Osteocyte (in vitro differentiated cells): ENCODE measurements at places on chromosomes 3 and 15. TPM values are rescaled to one million over a fixed set of nuclear protein-coding genes. Genes with fewer than 3 reads are reported as not detected.
A peak's percentile ranks its signal among the peaks of the same experiment; 100 is the strongest.

GOLGA8H gene
- total RNA-seq, result 0.89 and 1.3 TPM in 2 replicates

UNC13C gene
- total RNA-seq, result 0.13 TPM in 1 of 2 replicates, not detected in the other

GRCh38 chr3:47870702-47871260 lies 67.8 kb downstream of the DHX30 start:
- DNase-seq, result no peak
- peak overlapping the region; percentile 23 for H3K27ac ChIP-seq
- H3K36me3 ChIP-seq, result peaks cover 43% of the 10 kb centered on the region
- H3K27me3 ChIP-seq, result no peaks in the 10 kb centered on the region
- H3K4me1 ChIP-seq, result no peaks in the 10 kb centered on the region

- peaks cover 7% of the 10 kb centered on the region for H3K4me1 ChIP-seq
- no peak for DNase-seq
Measured at GRCh38 chr3:17510265-17510664, 232.2 kb downstream of the TBC1D5 start.

DNA sequence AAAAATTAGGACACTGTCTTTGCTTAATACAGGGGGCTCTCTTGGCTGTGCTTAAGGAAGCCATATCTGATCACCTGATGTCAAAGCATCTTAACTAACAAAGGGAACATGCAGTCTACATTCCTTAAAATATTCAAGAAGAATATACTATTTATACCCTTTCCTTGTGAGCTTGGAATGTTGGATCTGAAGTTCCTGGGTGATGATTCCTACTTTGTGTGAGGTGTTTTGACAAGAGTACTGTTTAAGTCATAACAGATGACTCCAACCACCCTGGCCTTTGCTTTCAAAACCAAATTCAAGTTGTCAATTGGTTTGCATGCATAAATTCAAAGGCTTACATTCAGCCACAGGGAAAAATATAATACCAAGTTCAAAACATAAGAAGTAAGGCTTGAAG lies 862.7 kb upstream of the SEMA6D start:
- no peaks in the 10 kb centered on the region for H3K27me3 ChIP-seq
- H3K4me3 ChIP-seq, result no peak overlapping the region
- no peaks in the 10 kb centered on the region for H3K36me3 ChIP-seq
- no peak for DNase-seq
- no peaks in the 10 kb centered on the region for H3K4me1 ChIP-seq

GRCh38 chr3:42701371-42702065 lies 1.1 kb downstream of the HHATL start:
- H3K4me3 ChIP-seq, result no peak overlapping the region
- H3K36me3 ChIP-seq, result no peaks in the 10 kb centered on the region
- H3K4me1 ChIP-seq, result no peaks in the 10 kb centered on the region
- no peak overlapping the region for H3K27ac ChIP-seq
- DNase-seq, result peak; percentile 85

GOLGA8O gene
- 2.4 and 2.5 TPM in 2 replicates for total RNA-seq

C2CD4B gene
- total RNA-seq, result not detected in 2 replicates

DNA sequence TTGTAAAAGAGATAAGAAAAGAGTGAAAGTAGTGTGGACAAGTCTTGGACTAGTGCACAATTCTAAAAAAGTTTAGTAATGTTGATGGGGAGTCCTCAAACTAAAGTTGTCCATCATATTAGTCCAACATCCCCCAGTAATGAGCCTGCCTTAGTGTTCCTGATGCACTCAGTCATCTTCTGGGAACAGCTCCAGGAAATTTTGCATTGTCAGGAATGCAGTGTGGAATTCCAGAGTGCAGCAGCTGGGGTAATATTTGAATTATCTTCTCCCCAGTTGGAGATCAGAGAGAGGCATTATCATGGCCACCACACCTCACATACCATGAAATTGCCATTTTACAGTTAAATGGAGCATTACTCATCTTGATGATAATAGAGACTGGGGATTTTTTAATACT lies 528.8 kb upstream of the NAALADL2 start:
- no peaks in the 10 kb centered on the region for H3K36me3 ChIP-seq
- no peak for DNase-seq
- peak overlapping the region; percentile 69 for H3K27ac ChIP-seq
- H3K4me1 ChIP-seq, result peaks cover 50% of the 10 kb centered on the region
- H3K4me3 ChIP-seq, result no peak overlapping the region

DNA sequence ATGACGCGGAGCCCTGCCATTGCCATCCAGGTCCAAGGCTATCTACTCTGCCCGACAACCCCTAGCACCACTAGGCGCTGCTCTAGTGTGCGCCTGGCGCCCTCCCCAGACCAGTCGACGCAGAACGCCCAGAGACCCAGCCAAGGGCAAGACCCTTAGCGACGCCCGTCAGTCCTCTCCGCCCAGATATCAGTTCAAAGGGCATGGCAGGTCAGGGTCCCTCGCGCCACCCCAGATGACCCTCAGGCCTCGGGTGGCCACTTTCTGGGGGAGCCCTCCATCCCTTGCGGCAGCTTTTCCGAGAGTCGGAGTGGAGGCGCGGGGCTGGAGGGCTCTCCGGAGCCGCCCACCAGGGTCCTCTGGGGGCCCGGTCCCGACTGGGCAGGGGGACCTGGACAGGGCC lies 371 bp upstream of the CLSTN2 start:
- peaks cover 30% of the 10 kb centered on the region for H3K4me1 ChIP-seq
- H3K27me3 ChIP-seq, result peaks cover 5% of the 10 kb centered on the region
- DNase-seq, result peak; percentile 87
- no peaks in the 10 kb centered on the region for H3K36me3 ChIP-seq
- peak overlapping the region; percentile 78 for H3K4me3 ChIP-seq
- no peak overlapping the region for H3K27ac ChIP-seq

DNA sequence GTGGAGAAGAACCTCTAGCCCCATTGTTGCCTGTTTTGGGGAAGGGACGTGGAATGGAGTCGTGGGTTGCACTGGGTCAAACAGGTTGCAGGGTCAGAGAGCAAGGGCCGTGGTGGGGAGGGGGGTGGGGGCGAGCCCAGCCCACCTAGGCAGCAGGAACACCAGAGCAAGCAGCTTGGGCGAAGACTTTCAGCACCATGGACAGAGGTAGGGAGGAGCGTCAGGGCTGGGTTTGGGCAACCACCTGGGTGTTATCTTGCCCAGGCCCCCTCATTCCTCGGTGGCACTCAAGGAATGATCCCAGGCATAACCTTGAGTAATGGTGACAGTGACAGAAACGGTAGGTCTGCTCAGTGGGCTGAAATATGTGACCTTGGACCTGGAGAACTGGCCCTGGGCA lies 45.9 kb upstream of the TMEM115 start:
- H3K27me3 ChIP-seq, result peaks cover 5% of the 10 kb centered on the region
- H3K27ac ChIP-seq, result no peak overlapping the region
- no peaks in the 10 kb centered on the region for H3K4me1 ChIP-seq
- no peaks in the 10 kb centered on the region for H3K36me3 ChIP-seq
- no peak overlapping the region for H3K4me3 ChIP-seq
- no peak for DNase-seq

DNA sequence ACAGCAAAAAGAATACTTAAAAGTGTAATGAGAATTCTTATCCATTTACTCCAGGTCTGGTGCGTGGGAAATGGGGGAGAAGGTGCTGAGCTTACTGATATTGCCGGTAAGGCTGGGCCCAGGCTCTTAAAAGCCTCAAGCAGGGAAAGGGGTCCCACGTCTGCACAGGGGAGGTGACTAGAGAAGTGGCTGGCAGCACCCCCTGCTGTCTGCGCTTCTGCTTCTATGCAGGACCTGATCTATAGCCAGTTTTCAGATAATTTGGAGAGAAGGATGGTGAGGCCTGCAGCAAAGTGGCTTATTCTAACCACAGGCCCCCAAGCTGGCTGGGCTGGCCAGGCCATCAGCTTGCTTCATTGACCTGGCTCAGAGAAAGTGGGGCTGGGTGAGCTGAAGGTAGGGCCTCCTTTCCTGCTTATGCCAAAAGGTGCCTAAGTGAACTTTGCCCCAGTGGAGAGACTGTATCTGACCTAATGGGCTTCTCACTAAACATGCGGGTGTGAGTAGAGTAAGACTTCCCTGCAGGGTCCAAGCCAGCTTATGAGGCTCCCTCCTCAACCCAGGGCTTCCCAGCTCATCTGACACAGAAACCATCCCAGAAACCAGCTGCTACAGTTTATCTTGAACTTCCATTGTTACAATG lies 30.9 kb upstream of the ATP1B3 start:
- peaks cover 6% of the 10 kb centered on the region for H3K4me1 ChIP-seq
- no peaks in the 10 kb centered on the region for H3K36me3 ChIP-seq
- no peak overlapping the region for H3K4me3 ChIP-seq
- no peaks in the 10 kb centered on the region for H3K27me3 ChIP-seq
- no peak overlapping the region for H3K27ac ChIP-seq

CLDN16 gene
- total RNA-seq, result not detected in 2 replicates

DNA sequence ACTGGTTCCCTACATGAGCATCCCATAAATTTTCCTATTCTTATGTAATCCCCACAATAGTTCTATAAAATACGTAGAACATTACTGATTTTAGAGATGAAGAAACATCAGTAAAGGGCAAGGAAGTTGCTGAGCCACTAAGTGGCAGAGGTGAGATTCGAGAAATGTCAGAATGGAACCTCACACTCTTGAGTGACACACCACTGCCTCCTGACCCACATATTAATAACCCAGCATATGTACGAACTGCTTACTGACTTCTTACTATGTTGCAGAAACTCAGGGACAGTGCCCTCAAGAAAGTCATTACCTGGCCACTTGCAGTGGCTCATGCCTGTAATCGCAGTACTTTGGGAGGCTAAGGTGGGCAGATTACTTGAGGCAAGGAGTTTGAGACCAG lies 1022.4 kb downstream of the FHIT start:
- H3K36me3 ChIP-seq, result no peaks in the 10 kb centered on the region
- H3K4me1 ChIP-seq, result peaks cover 4% of the 10 kb centered on the region
- no peak overlapping the region for H3K27ac ChIP-seq

DNA sequence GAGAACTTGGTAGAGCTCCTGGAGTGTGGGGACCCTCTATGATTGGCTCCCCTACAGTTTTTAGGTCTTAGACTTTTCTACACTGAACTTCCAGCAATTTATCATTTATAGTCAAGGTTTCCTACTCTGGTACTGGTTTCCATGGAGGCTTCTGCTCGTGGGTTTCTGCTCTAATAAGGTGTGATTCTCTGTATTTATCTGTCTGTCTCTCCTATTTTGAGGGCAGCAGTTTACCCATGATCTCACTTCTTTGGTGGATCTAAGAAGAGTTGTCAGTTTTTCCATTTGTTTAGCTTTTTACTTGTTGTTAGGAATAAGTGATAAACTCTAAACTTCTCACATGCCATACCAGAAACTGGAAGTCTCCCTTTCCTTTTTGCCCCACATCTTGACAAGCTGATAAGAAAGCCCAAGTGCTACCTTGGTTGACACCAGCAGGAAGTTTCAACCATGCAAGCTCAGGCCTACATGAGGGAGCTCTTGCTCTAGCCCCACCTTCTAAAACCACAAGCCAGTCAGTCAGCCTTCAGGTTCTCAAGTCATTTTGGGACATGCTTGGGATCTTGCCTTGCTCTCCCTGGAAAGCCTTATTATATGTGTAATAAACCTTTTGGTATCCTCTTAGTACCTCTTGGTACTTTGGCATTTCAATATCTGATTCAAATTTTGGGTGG lies 10.0 kb downstream of the TIMMDC1 start:
- peaks cover 41% of the 10 kb centered on the region for H3K36me3 ChIP-seq
- no peak overlapping the region for H3K4me3 ChIP-seq
- H3K4me1 ChIP-seq, result no peaks in the 10 kb centered on the region
- DNase-seq, result no peak

DNA sequence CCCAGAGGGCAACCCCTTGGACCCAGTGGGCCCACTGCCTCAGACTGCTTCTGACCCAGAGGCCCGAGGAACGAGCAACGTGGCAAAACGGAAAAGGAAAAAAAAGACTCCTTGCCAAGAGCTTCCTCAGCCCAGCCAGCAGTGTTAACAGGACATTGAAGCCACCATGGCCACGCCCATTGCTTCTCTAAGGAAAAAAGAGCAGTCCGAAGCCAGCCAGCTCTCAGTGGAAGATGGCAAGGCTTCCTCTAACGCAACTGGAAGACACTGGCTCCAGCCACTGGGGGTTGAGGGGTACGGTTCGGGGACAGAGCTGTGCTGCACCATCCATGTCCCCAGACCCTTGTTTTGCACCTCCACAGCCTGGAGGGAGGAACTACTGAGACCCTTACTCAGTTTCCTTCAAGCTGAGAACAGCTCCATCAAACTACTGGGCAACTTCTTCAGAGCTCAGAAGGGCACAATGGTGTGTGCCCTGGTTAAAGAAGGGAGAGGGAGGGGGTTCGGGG lies 10.7 kb downstream of the BMF start:
- peaks cover 36% of the 10 kb centered on the region for H3K36me3 ChIP-seq
- H3K27ac ChIP-seq, result peak overlapping the region; percentile 97
- no peak for DNase-seq
- peak overlapping the region; percentile 51 for H3K4me3 ChIP-seq
- no peaks in the 10 kb centered on the region for H3K27me3 ChIP-seq
- H3K4me1 ChIP-seq, result peaks cover 90% of the 10 kb centered on the region

GRCh38 chr15:70060993-70061305 lies 36.8 kb downstream of the TLE3 start:
- no peak overlapping the region for H3K27ac ChIP-seq
- peaks cover 33% of the 10 kb centered on the region for H3K36me3 ChIP-seq
- no peaks in the 10 kb centered on the region for H3K27me3 ChIP-seq
- no peak overlapping the region for H3K4me3 ChIP-seq

GRCh38 chr3:114218578-114219185 lies 18.7 kb downstream of the ZNF80 start:
- no peaks in the 10 kb centered on the region for H3K36me3 ChIP-seq
- H3K27me3 ChIP-seq, result peaks cover 10% of the 10 kb centered on the region
- DNase-seq, result no peak
- no peak overlapping the region for H3K27ac ChIP-seq
- no peaks in the 10 kb centered on the region for H3K4me1 ChIP-seq

FNDC3B gene
- total RNA-seq, result 224 and 240 TPM in 2 replicates

GRCh38 chr15:27855137-27855536 lies 244.0 kb downstream of the OCA2 start:
- H3K36me3 ChIP-seq, result no peaks in the 10 kb centered on the region
- no peak overlapping the region for H3K27ac ChIP-seq
- no peak for DNase-seq

ADGRG7 gene
- not detected in 2 replicates for total RNA-seq

DNA sequence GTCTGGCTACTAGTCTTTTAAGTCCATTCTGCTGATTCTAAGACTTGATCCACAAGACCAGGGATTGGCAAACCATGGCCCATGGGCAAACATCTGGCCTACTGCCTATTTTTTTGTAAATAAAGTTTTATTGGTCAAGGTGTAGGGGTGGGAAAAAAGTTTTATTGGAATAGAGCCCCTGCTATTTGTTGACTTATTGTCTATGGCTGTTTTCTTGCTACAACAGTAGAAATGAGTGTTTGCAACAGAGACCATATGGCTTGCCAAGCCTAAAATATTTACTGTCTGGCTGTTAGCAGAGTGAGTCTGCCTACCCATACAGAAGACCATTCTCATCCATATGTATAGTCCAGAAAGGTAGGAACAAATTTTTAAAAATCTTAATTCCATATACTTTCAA lies 106.4 kb downstream of the PTPRG start:
- no peak overlapping the region for H3K27ac ChIP-seq
- no peak for DNase-seq
- no peak overlapping the region for H3K4me3 ChIP-seq
- H3K36me3 ChIP-seq, result no peaks in the 10 kb centered on the region
- peaks cover 53% of the 10 kb centered on the region for H3K4me1 ChIP-seq

CSPG5 gene
- total RNA-seq, result 0.42 and 0.59 TPM in 2 replicates

DNA sequence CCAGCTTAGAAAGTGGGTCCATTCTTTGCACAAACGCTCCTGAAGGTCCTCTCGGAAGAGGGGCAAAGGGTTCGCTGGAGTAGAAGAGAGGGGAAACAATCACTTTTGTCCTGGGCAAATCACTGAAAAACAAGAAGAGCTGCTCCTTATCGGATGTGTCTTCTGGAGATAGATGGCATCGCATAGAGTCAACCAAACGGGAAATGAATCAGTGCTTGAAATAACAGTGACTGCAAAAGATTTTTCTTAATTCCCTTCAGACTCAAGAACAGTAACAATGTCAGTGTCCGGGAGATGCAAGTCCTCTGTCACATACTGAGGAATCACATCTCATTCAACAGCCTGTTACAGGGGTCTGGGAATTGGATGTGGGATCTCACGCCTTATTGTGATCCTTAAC lies 78.8 kb upstream of the PCSK6 start:
- H3K4me1 ChIP-seq, result peaks cover 11% of the 10 kb centered on the region
- H3K36me3 ChIP-seq, result no peaks in the 10 kb centered on the region
- H3K4me3 ChIP-seq, result no peak overlapping the region
- H3K27me3 ChIP-seq, result no peaks in the 10 kb centered on the region
